Stimulated activated CD4-positive, alpha-beta T cell treated with anti-CD3 and anti-CD28 coated beads, Interleukin-4, amount 100 ng/mL, for 24 hours (primary cell): ENCODE measurements at places on chromosomes 5 and 9.

GRCh38 chr5:160480652-160481051, 59.0 kb downstream of the PTTG1 start:
- DNase-seq: no peak

GRCh38 chr5:68137511-68138140, 77.9 kb upstream of the PIK3R1 start:
- no peak for DNase-seq

DNA sequence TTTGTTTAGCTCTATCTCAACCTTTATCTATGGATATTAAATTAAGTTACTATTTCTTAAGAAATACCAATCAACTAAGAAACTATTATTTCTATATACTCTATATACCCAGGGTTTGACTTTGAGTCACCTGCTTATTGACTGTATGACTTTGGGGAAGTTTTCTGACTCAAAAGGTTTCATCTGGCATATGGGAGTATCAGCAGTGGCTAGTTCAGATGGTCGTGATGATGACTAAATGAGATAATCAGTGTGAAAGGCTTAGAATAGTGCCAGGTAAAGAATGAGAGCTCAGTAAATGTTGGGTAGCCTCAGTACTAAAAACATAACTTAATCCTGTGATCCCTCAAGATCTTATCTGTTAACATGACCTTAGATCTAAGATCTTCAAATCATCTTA, 179.7 kb upstream of the ISL1 start:
- DNase-seq: no peak

GRCh38 chr5:173745123-173745522, 128.7 kb upstream of the BOD1 start:
- no peak for DNase-seq

GRCh38 chr5:54440456-54440893, 15.0 kb upstream of the HSPB3 start:
- no peak for DNase-seq

GRCh38 chr9:7324152-7324598, 475.4 kb downstream of the DMAC1 start:
- DNase-seq: no peak

DNA sequence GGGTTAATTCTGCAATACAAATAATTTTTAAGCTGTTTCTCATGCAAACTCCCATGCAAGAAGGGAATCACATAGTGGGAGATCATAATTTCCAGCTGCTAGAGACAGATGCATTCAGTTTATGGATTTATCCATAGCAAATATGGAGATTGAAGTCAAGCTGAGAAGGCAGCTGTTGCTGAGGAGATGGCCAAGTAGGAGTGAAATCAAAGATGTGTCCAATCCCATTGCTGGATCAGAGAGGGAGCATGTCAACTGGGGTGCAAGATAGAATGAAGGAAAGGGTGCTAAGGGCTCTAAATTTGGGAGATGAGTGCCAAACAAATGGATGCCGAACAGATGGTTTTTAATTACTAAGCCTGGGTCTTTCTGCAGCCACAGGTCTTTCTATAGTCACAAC, 504.5 kb downstream of the NFIB start:
- DNase-seq: no peak

- no peak for DNase-seq
Observed at GRCh38 chr5:107395632-107396350, 274.9 kb downstream of the EFNA5 start.

DNA sequence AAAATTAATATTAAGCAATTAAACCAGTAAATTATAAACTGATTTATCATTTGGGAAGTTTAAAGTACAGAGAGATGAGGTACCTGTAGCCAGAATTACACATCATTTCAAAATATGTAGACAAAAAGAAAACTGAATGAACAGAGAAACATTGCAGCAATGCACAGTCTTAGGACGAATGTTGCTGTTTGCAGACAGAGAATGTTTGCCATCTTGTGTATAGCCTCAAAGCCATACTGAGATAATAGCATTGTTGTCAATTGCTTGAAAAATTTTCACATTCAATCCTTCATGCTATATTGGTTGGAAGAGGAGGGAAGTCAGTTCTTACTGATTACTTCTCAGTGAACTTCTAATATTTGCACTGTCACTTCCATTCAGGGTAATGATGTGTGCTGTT, 326.2 kb downstream of the PRR16 start:
- DNase-seq: no peak

GRCh38 chr5:178223828-178224335, 8.7 kb downstream of the PHYKPL start:
- no peak for DNase-seq

DNA sequence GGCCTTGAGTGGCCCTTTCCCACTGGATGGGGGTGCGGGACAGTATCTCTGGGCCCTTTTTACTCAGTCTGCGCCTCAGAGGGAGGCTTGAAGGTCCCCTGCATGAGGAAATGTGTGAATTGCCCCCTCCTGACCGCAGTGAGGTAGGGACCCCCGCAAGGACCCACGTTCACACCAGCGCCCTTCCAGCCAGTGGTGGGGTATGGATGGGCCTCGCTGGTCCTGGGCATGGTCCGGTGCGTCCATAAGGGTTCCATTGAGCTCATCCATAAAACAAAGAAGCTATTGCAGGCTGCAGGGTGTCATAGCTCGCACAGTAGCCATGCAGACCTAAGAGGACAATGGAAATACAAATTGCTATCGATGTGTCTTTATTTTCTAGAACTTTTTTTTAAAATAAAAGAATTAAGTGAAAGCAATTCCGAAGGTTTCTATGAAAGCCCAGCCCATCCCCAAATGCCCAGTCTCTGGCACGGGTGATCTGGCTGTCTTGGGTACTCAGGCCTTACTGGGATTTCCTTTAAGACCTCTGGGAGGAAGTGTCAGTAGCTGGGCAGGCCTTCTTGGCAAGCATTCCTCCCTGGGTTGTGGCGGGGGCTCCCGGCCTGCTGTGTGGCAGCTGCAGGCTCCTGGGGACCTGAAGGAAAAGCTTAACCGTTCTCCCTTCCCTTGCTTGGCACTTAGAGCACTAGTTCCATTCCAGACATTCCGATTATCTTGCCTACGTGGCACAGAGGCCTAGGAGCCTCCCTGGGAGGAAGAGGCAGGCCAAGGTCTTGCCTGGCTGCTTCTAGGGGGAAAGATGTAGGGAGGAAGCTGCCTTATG, 1.5 kb upstream of the SEMA5A start:
- no peak for DNase-seq

DNA sequence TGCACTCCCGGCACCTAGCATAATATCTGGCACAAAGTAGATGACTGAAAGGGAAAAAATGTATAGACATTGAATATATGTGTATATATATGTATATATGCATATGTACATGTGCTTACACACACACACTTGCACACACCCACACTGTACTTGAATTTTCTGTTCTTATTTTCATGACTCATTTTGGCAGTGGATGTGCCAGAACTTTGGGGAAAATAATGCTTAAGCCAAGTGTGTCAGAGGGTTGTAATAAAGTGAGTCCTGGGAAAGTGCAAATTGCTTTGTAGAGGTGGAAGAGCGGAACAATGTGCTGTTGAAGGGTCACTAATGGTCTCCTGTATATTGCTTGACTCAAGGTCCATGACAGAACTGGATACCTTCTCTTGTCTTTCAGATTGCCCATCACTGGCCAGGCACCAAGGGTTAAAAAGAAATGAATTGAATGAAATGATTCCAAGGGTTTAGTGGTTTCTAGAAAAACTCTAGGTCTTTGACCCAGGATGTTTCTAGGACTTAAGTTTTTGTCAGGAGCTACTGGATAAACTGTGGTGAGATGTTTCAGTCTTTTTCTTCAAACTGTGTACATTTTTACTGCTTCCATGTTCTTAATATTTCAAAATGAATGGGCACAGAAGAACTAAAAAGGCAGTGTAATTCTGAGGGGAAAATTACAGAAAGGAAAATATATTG, 129.9 kb upstream of the MOCS2 start:
- DNase-seq: no peak

- DNase-seq: no peak
Observed at GRCh38 chr9:84439250-84439649, 98.7 kb upstream of the SLC28A3 start.

GRCh38 chr9:83029531-83030137, 33.3 kb downstream of the RASEF start:
- no peak for DNase-seq
